ENCODE measurements at places on chromosomes 5 and 9.

GRCh38 chr5:99034336-99034735, 105.5 kb upstream of the CHD1 start:
- DNase-seq, result no peak

DNA sequence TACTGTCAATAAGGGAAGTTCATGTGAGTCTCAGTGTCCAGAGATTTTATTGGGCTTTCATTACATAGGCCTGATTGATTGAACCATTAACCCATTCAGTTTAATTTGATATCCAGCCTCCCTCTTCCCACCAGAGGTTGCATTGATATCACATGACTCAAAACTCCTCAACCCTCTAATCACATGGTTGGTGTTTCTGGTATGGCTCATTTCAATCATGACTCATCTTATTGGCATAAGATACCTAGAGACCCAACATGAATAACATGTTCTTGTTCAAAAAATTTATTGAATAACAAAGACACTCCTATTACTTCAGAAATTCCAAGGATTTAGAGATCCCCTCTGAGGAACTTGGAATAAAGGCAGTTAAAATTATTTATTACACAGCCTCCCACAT, 982.2 kb downstream of the TLE1 start:
- no peak for DNase-seq

DNA sequence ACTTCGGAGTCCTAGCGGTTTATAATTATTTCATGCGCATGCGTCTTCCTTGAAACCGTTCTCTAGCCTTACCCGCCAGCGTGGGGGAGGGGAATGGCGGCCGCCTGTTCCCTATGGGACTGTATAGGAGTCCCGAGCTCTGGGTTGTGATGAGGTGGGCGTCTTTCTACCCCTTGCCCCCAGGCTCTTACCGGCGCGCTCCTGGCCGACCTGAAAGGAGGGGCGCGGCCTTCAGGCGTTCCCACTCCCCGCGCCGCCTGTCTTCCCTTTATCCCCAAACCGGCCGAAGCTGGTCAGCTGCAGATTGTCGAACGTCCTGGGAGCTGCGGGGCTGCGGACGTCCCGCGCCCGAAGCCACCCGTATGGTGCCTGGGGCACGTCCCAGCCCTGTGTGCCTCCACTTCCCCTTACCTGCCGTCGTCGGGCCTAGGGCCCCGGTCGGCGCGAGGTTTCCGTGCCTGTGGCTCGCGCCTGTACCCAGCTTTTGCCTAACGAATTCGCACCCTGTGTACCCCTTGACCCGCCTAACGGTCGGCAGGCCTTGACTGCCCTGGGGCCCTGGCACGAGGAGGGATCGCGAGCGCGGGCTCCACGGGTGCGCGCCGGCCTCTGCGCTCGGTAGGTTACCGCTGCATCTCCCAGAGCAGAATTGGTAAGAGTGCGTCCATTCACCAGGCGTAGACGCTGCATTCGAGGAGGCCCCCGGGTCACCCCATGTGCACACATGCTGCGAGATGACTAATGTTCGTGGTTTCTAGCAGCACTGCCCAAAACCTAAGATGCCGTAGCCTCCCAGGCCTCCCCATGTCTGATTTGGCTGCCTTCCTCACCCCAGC, 653 bp upstream of the HNRNPH1 start:
- peak; percentile 72 for DNase-seq

GRCh38 chr9:135037521-135038250, 49.8 kb upstream of the OLFM1 start:
- DNase-seq, result no peak

DNA sequence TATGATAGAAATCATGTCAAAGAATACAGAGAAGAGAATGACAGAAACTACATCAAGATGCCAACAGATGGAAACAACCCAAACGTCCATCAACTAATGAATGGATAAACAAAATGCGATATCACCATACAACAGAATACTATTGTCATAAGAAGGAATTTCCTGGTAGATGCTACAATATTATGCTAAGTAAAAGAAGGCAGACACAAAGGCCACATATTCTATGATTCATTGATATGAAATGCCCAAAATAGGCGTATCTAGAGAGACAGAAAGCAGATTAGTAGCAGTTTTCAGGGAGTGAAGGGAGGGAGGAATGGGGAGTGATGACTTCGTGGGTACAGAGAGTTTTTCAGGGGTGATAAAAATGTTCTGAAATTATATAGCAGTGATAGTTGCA, 58.3 kb upstream of the AKNA start:
- no peak for DNase-seq

- DNase-seq, result no peak
These were observed 90.3 kb downstream of the ZNF618 start for GRCh38 chr9:113966394-113966793.

- DNase-seq, result no peak
These were observed 6.5 kb downstream of the ZNF462 start for GRCh38 chr9:106869458-106869857.

GRCh38 chr9:84504360-84504759, 163.8 kb upstream of the SLC28A3 start:
- DNase-seq, result no peak

GRCh38 chr5:99061711-99062110, 132.9 kb upstream of the CHD1 start:
- DNase-seq, result peak; percentile 25

Measured in HFF-Myc (cell line).